Placental epithelial cell (primary cell): ENCODE measurements at places on chromosomes 4 and X. TPM values are rescaled to one million over a fixed set of nuclear protein-coding genes. Genes with fewer than 3 reads are reported as not detected.

PTPN13 gene
- 6.4 and 7.9 TPM in 2 replicates for total RNA-seq

ARHGAP36 gene
- total RNA-seq = not detected in 2 replicates

ZFP92 gene
- not detected in 2 replicates for total RNA-seq

C1QTNF7 gene
- total RNA-seq = 0.65 and 1.2 TPM in 2 replicates

NHS gene
- under 0.01 TPM in 2 replicates for total RNA-seq

MAGEB2 gene
- total RNA-seq = not detected in 2 replicates

DSPP gene
- not detected in 2 replicates for total RNA-seq
